NCI-H2171 (cell line): ENCODE measurements at places on chromosomes 7 and 10.

DNA sequence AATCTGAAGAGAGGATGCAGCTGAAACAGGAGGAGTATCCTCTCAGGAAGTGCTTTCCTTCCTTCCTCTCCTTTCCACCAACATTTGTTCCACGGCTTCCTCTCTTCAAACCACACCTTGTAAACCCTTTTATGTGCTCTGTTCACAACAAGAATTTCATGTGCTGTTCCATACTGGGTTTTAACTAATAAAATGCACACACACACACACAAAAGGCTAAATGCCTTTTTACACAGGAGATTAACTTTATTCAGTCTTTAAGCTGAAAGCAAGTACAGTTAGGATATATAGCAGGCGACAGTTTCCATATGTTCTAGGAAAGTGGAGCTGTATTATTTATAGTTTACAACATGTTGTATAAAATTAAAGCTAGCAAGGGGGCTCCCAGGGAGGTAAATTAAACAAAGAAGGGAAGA, 106.7 kb downstream of the REEP3 start:
- no peak for DNase-seq

DNA sequence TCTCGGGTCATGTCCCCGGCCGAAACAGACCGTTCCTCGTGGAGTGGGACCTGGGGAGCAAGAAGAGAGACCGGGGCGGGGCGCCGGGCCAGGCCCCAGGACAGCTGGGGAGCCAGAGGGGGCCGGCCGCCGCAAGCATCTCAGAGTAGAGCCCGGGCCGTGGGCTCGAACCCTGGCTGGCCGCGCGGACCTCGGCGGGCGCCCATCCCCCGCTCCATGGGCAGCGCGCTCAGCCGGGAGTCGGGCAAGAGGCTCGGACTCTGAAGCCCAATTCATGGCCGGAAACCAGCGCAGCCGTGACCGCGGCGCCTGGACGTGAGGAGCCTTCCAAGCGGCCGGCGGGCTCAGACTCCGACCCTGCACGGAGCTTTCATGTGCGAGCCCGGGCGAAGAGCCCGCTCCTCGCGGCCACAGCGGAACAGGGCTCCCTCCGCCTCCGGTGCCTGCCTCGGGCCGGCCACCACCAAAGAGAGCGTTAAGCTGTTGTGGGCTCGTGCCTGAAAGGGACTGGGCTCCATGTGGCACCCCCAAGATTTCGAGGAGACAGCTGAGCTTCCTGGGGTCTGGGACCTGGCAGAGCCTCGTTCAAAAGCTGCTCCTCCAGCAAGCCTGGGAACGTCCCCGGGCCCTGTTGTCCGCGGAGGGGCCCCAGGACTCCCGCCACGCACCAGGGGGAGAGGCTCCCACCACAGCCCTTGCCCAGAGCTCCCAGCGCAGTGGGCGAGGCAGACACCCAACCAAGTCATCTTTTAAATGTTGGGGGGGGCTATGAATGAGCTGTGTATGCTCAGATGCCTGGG, 757 bp upstream of the GRID1 start:
- DNase-seq, result no peak

- no peak for DNase-seq
Observed at GRCh38 chr10:126199221-126199998, 188.9 kb downstream of the ADAM12 start.

- no peak for DNase-seq
Observed at GRCh38 chr10:78699971-78700370, 368.8 kb upstream of the ZMIZ1 start.

DNA sequence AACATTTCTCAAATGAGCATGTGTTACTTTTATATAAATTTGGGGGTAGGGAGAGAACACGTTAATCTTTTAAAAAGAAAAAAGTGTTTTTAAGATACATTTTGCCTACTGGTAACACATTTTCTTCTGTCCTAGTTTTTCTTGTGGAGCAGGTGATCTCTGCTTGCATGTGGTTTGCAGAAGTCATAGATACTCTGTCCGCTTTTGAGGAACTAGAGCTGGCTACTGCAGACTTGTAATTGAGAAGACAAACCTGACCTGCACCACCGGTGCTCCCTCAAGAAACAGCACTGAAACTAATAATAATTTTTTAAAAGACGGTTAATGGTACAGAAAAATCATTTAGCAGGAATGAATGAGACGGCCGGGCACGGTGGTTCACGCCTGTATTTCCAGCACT, 243.1 kb downstream of the KIAA1217 start:
- no peak for DNase-seq

DNA sequence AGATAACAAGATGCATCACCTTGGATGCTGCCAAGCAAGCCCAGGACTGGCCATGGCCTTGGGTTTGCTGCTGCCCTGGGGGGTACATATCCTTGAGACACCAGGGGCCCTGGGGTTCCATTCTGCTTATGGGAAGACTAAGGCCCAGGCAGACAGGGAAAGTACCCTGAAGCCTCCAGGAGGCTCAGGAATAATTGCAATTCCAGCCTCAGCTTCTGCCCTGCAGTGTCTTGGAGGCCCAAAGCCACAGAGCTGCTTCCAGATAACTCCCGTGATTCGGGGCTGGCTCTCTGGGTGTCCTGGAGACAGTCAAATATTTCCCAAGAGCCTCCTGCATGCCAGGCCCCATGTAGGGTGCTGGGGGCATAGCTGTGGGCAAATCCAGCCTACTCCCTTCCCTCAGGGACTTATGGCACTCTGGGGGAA, 22.6 kb downstream of the MYL10 start:
- DNase-seq, result no peak

DNA sequence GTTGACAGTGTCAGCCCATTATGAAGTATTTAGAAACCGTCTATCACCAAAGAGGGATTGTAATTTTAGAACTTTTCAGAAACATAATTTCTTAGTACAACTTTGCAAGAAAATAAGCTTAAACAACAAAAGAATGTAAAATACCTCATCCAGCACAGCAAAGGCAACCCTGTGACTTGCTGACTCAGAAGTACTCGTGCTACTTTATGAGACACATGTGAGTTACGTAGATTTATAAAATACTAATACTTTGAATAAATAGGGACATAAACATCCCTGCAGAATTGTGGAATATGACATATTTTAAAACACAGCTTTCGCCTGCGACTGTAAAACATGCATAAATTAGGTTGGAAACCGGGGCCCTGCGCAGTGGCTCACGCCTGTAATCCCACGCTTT, 739.7 kb upstream of the ANKRD30A start:
- no peak for DNase-seq

GRCh38 chr10:17144757-17145156, 15.1 kb upstream of the CUBN start:
- DNase-seq, result no peak

DNA sequence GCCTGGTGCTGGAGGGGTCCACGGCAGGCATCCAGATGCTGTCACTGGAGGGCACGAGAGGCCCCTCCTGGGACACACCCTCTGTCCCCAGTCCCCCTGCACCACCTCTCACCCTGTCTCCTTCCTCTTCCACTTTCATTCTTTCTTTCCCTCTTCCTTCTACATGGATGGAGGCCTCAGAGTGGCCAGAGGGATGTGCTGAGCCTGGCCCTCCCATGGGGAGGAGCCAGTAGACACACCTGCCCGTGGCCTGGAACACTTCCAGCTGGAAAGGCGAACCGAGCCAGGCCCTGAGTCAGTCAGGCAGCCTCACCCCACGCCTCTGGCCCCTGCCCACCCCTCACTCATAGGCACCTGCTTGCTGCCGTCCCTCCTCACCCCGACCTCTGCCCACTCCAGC, 55.9 kb upstream of the MXI1 start:
- DNase-seq, result no peak

DNA sequence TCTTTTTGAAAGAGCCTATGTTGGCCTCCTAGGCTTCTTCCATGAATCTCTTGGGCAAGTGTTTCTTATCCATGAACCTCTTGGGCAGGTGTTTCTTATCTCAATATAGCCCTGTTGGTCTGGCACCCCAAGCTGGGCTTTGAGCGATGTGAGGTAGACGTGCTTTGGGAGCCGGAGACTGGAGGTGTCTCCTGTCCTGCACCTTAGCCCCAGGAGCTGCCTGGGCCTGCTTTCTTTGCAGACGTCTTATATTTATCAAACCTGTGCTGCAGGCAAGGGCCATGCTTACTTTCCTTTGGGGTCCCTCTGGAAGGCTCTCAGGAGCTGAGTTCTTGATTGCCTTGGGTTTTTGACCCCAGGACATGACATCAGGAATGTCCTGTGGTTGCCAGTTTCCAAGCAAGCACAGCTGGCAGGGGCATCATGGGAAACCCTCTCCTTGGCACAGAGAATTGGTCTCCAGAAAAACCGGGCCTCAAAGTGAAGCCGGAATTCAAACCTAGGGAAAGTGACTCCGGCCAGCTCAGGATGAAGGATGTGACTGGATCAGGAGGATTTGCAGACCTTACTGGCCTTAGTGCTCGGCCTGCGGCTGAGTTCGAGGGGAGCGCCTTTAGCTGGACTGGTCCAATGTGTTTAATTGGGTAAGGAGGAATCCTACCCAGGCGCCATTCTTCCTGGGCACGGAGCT, 2.8 kb downstream of the JAKMIP3 start:
- DNase-seq, result no peak

DNA sequence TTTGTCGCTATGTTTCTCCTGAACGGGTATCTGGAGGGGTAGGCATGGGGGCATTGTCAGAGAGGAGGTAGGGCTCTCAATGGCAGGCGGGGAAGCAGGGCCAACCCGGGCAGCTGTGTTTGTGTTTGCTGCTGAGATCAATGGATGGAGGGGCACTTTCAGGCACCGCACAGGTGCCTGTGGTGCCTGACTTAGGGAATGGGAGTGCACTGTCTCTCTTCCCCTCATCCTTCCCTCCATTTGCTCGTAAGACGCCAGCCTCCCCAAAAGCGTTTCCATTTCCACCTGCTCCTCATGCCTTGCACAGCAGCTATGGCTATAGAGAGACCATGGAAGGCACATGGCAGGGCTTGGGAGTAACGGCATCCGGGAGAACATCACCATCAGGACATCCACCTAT, 615.9 kb upstream of the FOXK1 start:
- no peak for DNase-seq

DNA sequence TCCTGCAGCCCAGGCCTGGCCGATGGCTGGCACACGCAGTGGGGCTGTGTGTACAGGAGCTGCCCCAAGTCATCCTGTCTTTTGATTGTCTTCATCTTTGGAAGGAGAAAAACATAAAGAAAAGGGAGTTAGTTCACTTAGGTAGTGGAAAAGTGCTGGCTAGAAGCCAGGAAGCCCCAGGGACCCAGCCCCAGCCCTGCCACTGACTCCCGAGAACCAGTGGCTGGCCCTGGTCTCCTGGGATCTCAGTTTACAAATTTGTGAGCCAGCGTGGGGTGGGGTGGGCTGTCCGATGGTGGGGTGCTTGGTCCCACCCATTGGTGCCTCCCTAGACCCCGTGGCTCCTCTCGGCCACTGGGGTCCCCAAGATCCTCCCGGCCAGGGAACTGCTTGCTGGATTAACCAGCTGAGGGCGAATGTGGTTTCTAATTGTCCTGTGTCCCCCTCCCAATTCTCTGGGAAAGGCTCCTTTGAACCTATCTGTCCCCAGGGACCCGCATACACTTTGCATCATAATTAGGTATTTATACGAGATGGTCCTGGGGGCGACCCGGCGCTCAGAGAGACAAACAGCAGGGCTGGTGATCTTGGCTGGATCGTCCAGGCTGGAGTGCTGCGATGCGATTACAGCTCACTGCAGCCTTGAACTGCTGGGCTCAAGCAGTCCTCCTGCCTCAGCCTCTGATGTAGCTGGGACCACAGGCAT, 16.3 kb upstream of the CHST12 start:
- DNase-seq, result no peak

DNA sequence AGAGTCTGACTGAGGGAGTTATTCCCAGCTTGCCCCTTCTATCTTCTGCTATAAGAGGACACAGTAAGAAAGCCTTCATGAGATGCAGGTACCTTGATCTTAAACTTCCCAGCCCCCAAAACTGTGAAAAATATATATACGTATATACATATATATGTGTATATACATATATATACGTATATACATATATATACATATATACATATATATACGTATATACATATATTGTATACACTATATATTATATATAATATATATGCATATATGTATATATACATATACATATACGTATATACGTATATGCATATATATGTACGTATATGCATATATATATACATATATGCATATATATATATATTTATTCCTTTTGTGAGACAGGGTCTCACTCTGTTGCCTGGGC, 17.7 kb downstream of the EZH2 start:
- DNase-seq, result no peak

DNA sequence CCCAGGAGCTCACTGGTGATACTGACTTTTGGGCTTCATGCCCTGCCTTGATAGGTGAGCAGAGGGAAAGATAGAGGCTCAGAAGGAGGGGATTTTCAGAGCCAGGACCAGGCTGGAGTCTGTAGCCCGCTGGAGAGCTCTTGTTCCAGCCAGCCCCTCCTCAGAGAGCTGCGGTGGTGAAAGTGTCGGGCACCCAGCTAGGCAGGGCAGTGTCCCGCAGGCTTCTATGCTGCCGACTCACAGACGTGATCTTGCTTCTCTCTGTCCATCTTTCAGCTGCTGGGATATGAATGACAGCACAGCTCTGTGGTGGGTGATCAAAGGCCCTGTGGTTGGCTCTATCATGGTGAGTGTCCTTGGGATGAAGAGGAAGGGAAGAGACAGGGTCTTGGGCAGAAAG, 35.2 kb downstream of the ADCYAP1R1 start:
- DNase-seq, result no peak

GRCh38 chr7:134832367-134832766, 52.9 kb downstream of the CALD1 start:
- DNase-seq, result no peak

DNA sequence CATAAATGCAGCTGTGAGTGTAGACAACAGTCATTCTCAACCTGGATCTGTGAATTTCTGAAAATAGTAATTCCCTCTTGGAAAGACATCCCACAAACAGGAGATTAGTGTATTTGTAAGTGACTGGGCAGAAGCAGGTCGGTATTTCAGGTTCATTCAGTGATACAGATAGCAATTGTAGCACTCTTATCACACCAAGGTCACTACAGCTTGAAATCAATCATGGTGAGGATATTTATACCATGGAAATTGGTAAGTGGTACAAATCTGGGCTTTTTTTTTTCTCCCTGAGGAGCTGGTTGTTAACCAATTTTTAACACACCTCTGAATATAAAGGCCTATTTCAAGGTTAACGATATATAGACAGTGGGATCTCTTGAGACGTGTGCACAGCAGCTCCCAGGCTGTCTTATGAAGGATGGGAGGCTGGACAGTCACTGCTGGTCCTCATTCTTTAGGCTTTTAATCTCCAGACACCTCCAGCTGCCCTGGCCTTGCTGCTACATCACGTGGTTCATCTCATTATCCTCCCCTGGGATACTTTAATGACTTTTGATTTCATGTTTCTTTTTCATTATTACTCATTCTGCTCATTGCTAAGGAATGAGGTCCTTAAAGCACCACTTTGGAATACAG, 87.1 kb downstream of the ITGA8 start:
- no peak for DNase-seq

DNA sequence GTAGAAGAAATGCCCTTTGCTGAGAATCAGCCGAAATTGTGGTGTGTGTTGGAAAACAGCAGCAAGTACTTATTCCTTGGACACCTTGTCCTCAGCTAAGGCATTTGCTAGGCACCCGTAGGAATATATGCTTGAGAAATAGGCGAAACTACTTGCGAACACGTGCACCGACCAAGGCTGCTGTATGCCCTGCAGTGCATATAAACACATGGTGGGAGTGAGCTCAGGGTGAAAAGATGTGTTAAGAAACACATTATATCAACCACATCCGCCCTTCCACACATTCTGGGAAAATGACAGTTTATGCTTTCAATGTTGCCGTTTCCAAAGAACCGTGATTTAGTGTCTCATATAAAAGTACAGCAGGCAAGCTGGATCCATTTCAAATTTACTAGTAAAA, 199.2 kb downstream of the JCAD start:
- DNase-seq, result no peak
